ENCODE measurements at places on chromosomes 3 and 15.
A peak's percentile ranks its signal among the peaks of the same experiment; 100 is the strongest.

DNA sequence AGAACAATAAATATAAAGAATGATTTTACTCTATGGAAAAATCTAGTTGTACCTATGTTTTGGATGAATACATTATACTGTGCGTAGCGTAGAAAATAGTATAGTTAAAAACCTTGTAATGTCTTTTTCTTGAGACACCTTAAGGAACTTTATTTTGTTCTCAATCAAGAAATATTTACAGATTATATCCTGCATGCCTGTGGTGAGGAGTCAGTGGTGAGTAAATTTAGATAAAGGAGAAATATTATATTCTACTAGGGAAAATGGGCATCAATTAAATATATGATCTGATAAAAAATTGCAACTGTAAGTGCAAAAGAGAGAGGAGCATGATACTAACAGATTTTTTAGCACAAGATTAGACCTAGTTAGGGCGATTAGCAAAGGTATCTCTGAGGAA lies 157.7 kb downstream of the RBMS3 start:
- no peak for DNase-seq

DNA sequence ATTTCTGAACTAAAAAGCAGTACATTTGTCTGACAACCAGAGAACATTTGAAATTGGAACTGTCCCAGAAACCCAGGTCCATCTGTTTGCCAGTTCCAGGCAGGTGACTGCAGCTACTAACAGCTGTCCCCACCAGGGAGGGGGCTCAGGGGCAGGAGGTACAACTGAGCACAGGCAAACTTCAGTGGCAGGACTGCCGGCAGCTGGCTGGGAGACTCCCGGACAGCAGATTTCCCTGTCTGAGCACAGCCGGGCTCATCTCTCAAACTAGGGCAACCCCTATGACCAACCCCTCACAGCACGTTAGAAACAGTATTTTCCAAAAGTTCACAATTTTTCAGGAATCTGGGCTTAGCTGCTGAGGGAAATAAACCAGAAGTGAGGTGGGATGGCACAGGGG lies 88.8 kb downstream of the MEGF11 start:
- no peak for DNase-seq

- DNase-seq = no peak
Measured at GRCh38 chr15:51621155-51621765, 1.3 kb downstream of the DMXL2 start.

DNA sequence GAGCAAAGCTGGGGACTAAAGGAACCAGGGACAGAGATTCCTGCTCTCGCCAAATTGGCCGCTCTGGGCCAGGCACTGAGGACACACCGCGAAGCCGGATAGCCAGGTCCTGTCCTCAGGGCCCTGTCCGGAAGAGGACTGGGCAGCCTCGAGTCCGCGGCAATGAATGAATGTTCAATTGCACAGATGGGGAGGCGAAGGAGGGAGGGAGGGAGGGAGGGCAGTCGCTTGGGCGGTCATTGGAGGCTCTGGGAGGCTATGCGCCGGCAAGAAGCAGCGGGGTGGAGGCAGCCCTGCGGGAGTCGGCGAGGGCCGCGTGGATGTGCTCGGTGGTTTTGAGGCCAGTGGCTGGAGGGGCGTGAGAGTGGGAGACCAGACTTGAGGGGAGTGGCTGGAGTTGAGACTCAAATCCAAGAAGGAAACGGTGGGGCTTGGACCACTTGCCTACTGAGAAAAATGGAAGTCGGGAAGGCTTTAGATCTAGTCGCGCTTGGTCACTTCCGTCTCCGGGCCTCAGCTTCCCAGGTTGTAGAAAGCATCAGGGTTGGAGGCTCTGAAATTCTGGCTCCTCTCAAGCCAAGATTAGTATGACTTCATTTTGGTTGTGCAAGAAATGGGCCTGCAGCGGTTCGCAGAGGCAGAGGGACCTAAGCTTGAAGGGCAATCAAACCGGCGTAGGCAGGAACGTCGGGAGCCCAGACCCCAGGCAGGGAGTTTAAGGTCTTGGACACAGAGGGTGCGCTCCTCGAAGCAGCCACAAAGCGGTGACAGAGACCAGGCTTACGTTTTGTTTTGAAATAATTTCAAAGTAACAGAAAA lies 21.1 kb upstream of the PLXND1 start:
- peak; percentile 62 for DNase-seq

DNA sequence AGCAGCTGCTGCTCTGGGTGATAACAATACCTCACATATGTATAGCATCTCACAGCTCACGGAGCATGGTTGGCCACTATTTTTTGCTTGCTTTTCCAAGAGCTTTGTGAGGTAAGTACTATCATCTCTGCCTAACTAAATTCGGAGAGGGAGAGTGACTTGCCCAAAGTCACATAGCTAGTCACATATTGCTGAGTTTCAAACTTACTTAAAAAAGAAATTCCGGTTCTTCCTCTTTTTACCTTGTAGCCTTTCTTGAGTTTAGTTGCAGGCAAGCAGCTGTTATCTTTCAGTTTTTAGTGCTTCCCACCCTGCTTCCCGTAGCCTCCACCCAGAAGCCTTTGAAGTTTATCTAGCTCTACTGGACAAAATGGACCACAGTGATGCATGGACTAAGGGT lies 309.2 kb downstream of the PDCD6IP start:
- no peak for DNase-seq

DNA sequence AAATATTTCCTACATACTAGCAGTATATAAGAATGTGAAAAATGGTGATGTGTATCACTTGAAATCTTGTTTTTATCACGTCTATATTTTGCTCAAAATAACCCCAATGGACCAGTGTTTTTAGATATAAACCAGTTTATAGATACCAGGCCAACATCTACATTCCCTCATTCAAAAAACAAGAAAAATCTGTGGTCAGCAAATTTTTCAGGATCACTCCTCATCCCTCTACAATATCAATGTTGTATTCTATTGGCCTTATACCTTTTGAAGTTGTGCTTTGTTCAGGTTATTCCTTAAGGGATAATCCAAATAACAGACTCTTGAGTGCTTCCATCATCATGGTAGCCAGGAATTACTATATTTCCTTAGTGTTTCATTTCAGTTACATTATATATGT lies 332.9 kb upstream of the ARRDC4 start:
- no peak for DNase-seq

GRCh38 chr3:109241459-109242186 lies 74.7 kb downstream of the DPPA2 start:
- DNase-seq = no peak

- DNase-seq = no peak
Measured at GRCh38 chr3:16411441-16411840, 102.1 kb downstream of the RFTN1 start.

GRCh38 chr15:91807122-91807521 lies 46.4 kb upstream of the SLCO3A1 start:
- no peak for DNase-seq

- DNase-seq = no peak
Measured at GRCh38 chr15:82231233-82231632, 31.3 kb downstream of the EFL1 start.

GRCh38 chr3:69241769-69242168 lies 119.4 kb upstream of the LMOD3 start:
- no peak for DNase-seq

DNA sequence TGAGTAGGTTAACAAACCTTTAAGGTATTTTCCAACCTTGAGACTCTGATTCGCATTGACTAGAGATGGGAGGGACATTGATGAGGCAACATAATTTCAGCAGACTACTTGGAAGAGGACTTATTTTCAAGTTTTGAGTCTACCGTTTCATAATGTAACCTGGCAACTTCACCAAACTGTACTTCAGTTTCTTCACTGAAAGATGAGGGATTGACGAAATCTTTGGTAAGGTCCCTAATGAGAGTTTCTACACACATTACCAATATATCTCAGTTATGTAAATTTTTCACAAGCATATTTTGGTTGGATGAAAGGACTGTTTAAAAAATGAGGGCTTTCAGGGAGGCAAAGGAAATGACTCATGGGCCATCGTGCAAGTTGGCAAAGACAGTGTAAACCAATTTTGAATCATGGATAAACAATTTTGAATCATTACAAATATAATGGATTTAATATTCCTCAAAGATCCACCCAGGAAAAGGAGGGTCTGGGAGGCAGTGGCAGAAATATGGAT lies 28.7 kb upstream of the SEMA6D start:
- no peak for DNase-seq

DNA sequence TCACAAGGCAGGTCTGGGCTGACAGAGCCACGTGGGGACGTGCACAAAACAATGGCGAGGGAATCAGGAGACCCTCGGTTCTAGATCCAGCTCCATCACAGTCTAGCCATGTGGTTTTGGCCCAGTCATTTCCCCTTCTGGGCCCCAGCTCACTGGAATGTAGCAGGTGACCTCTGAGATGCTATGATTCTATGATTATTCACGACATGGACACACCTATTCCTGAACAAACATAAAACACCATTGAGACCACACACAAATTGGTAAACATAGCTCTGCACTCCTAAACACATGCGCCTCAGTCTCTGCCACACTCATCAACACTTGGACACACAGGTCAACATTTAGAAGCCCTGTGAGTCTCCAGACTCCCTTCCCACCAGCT lies 9.0 kb downstream of the IGDCC4 start:
- no peak for DNase-seq

- DNase-seq = no peak
Measured at GRCh38 chr3:180646187-180646790, 33.0 kb downstream of the CCDC39 start.

- DNase-seq = no peak
Measured at GRCh38 chr3:55297245-55297644, 189.9 kb downstream of the WNT5A start.

DNA sequence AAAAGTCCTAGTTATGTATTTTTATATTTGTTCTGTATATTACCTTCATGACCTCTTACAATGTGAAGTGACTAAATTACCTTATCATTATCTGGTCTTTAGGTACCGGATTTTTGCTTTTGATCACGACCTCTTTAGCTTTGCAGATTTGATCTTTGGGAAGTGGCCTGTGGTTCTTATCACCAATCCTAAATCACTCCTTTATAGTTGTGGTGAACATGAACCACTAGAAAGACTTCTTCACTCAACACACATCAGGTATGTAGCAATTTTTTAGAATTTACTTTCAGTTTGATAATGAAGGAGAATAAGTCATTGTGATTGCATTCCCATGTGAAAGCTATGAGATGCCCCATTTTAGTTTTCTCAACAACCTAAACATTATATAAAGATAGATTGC lies 18.3 kb downstream of the TMEM62 start:
- no peak for DNase-seq

DNA sequence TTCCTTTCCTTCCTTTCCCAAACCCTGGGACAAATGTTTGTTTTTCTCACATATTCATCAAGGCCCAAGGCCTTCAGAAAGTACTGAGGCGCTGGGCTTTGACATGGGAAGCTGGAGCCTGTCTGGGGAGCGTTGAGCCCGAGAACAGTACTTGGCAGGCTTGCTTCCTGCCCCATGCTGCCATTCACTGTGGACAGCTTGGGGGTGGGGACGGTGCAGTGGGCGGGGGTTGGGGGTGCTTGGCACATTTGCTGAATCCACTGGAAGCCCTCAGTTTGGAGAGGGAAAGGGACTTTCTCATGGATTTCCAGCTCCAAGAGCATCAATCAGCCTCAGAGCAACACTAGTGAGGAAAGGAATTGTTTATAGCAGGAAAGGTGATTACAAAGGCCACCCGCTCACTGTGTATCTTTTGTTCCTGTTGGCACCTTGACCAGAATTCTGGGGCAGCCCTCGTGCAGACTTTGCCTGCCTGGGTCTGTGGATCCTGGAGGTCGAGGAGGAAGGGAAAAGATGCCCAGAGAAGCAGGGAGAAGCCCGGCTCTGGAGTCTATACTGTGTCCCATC lies 199.8 kb upstream of the RGMA start:
- no peak for DNase-seq

GRCh38 chr3:157920822-157921700 lies 185.2 kb downstream of the SHOX2 start:
- DNase-seq = no peak

GRCh38 chr15:43225201-43225949 lies 4.6 kb upstream of the EPB42 start:
- DNase-seq = peak; percentile 54

DNA sequence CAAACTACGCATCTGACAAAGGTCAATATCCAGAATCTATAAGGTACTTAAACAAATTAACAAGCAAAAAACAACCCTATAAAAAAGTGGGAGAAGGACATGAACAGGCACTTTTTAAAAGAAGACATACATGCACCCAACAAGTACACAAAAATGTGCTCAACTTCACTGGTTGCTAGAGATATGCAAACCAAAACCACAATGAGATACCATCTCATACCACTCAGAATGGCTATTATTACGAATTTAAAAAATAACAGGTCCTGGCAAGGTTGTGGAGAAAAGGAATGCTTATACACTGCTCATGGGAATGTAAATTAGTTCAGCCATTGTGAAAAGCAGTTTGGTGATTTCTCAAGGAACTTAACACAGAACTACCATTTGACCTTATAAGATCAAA lies 175.6 kb upstream of the MLF1 start:
- DNase-seq = no peak

DNA sequence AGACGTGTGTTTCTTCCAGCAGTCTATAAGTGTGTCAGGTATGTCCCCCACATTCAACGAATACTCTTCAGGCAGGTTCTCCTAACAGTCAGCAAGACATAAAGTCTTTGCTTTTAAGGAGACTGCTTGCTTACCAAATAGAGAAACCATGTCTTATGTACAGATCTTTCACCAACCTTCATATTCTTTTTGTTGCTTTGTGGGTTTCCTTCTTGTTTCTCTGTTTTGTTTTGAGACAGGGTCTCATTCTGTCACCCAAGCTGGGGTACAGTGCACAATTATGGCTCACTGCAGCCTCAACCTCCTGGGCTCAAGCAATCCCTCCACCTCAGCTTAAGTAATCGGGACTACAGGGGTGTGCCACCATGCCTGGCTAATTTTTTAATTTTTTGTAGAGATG lies 14.3 kb downstream of the DYNC1LI1 start:
- no peak for DNase-seq

DNA sequence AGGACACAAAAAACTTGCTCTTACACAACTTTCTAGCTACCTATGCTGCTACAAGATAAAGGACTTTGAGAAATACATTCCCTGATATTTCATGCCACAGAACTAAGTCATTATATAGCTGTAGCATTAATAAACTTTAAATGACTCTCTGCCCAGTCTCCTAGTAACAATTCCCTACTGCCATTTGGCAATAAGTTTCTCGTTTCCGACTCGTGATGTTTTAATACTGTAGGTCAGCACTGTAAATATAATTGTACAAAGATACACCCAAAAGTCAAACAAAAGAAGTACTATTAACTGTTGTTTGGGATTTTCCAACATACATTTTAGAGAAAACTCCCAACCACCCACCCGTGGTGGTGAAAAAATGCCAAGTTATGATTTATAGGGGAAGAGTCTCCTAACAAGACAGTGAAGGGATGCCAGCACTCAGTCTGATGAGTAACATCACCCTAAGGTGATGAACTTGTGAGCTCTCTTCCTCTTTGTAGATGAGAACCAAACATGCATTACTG lies 132.2 kb downstream of the DUT start:
- no peak for DNase-seq

DNA sequence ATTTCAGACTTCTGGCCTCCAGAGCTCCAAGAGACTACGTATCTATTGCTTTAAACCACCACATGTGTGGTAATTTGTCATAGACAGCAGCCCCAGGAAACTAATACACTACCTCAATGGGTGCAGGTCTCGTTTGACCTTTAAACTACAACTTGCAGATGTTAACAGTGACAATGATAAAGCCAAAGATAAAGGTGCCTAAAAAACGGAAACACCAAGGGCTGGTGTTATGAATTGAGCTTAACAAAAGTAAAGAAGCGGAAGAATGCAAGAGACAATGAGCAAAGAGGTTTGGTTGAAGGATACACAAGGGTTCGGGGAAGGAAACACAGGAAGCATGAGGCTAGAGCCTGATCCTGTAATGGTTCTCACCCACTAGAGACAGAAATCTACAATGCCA lies 50.8 kb downstream of the RFTN1 start:
- no peak for DNase-seq

- DNase-seq = no peak
Measured at GRCh38 chr3:50624634-50625033, 7.7 kb downstream of the MAPKAPK3 start.

Measured in activated naive CD4-positive, alpha-beta T cell treated with anti-CD3 and anti-CD28 coated beads, Interleukin-2, amount 50 U/mL, for 72 hours (primary cell).